ENCODE measurements at places on chromosomes 6 and 20.

DNA sequence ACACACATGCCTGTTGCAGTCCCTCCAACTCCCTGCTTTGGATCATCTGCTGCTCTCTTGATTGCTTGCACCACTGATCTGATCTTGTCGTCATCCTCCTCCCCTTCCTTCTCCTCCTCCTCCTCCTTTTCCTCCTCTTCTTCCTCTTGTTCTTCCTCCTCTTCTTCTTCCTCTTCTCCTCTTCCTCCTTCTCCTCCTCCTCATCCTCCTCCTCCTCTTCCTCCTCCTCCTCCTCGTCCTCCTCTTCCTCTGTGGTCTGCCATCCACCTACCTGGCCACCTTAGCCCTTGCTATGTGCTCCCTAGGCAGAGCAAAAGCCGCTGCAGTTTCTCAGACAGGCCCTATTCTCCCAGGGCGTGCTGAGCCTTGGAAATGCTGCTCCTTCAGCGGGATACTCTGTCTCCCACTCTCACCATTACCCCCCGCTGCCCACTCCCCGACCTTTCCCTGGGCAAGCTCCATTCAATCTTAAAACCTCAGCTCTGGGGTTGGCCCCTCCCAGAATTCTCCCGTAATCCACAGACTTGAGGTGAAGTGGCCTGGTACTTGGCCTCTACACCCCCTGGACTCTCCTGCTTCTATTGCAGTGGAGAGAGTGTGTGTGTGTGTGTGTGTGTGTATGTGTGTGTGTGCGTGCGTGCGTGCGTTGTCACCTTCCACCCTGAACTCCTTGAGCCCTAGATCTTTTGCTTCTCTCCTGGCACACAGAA is 105.0 kb downstream of the SASH1 start:
- no peak for DNase-seq

DNA sequence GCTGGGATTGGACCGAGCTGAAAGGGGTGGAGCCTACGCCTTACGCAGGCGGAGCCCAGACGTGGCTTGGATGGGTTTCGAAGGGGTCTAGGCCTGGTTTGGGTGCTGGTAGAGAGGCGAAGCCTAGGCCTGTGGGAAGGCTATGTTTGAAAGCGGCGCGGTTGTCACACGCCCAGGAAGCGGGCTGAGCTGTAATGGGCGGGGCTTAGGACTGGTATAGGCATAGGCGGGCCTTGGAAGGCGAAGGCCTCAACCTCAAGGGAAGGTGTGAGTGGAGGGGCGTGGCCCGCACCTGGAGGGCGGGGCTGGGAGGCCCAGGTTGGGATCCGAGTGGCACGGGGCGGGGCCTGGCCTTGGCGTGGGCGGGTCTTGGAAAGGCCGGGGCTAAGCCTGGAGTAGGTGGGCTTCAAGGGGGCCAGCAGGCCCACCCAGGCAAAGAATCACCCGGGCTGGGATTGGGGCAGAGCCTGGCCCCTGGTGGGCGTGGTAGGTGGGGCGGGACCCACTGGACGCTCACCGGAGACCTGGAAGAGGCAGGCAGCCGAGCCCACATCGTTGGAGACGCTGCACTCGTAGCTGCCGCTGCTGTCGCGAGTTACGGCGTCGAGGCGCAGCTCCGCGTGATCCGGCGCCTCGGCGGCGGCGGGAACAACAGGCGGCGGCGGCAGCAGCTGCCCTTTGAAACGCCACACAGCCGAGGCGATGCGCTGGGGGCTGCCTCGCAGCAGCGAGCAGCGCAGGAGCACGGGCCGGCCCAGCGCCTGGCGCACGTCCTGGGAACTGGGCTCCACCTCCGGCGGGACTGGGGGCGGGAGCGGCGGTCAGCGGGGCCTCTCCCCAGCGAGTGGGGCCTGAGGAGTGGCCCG is 49.0 kb downstream of the MDGA1 start:
- DNase-seq = no peak

DNA sequence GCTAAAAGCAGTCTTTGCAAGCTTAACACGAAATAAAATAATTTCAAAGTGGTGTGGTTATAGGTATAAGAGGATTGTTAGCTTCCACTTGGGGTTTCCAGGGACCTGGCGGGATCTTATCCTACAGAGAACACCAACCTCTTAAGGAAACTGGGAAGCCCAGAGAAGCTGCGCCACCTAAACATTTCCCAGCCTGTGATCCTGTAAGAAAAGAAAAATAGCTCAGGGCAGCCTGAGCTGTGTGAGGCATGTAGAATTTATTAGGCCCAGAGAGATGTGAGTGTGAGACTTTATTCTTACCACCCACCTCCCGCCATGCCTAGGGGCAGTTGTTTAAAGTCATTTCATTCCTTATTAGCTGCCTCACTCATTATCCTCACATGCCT is 54.1 kb downstream of the CCN2 start:
- no peak for DNase-seq

- DNase-seq = no peak
Measured at GRCh38 chr6:41697861-41698781, 37.3 kb downstream of the TFEB start.

- DNase-seq = no peak
Measured at GRCh38 chr6:104182811-104183210, 676.9 kb downstream of the HACE1 start.

GRCh38 chr20:1528811-1529210 is 28.7 kb downstream of the SIRPD start:
- DNase-seq = no peak

- DNase-seq = no peak
Measured at GRCh38 chr6:165630544-165630953, 32.5 kb downstream of the PDE10A start.

DNA sequence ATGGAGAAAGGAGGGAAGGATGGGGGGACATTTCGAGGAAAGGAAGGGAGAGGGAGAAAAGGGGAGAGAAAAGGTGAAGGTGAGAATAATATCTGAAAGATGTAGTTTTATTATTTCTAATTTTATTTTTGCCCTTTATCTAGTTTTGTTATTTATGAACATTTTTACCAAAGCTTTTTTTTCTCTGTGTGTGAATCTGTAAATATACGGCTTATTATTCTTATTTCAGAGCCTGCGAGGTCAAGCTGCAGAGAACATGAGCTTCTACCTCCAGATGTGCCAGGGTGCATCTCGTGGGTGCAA is 35.0 kb downstream of the HLA-A start:
- no peak for DNase-seq

GRCh38 chr6:82573254-82573972 is 209.8 kb downstream of the TPBG start:
- no peak for DNase-seq

GRCh38 chr20:62550087-62550632 is 74.4 kb upstream of the GATA5 start:
- DNase-seq = no peak

GRCh38 chr20:7695635-7696034 is 244.6 kb downstream of the HAO1 start:
- DNase-seq = no peak

DNA sequence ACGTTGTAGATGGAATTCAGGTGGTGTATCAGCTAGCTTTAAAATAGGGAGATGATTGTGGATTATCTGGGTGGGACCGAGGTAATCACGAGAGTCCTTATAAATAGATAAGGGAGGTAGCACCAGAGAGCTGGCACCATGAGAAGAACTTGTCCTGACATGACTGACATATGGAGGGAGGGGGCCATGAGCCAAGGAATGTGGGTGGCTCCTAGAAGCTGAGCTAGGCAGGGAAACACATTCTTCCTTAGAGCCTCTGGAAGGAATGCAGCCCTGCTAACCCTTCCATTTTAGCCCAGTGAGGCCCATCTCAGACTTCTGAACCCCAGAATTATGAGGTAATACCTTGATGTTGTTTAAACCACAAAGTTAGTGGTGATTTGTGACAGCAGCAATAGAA is 321.1 kb upstream of the SULF2 start:
- no peak for DNase-seq

- peak; percentile 55 for DNase-seq
Measured at GRCh38 chr6:26286168-26286877, 78.7 kb upstream of the BTN3A2 start.

- no peak for DNase-seq
Measured at GRCh38 chr20:8534368-8535160, 402.5 kb downstream of the PLCB1 start.

DNA sequence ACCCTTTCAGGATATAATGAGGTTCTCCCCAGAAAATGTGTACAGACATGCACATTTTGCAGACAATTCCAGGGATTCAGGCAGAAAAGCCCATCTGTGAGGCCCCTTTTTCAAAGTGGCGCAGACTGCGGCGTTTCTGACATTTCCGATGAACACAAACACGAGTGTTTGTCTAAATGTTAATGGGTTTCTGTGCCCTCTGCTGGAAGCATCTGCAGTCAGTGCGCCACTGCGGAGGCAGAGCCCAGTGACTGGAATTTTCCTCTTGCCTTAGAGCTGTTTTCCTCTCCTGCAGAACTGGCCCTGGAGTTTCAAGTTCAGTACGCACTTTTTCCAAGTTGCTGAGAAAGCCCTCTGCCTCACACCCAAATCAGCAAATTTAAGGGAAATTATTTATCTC is 15.3 kb downstream of the ANKRD60 start:
- DNase-seq = no peak

DNA sequence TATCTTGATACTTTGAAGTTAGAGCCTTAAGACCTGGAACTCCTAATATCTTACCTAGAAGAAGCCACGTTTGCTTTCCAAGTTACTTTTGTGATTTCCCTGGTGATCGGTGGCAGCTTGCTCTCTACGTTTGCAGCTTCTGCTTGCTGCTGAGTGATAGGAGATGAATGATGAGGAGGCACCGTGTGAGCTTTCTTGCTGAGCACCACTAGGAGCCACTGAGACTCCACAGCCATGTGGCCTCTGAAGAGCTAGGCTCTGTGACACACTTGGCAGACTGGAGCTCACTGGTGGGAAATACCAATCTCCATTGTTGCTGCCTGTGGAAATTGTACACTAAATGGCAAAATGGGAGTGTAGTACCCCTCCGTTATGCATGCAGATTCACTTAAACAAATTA is 161.8 kb downstream of the IBTK start:
- no peak for DNase-seq

GRCh38 chr6:159375014-159375413 is 205.8 kb downstream of the FNDC1 start:
- DNase-seq = no peak

DNA sequence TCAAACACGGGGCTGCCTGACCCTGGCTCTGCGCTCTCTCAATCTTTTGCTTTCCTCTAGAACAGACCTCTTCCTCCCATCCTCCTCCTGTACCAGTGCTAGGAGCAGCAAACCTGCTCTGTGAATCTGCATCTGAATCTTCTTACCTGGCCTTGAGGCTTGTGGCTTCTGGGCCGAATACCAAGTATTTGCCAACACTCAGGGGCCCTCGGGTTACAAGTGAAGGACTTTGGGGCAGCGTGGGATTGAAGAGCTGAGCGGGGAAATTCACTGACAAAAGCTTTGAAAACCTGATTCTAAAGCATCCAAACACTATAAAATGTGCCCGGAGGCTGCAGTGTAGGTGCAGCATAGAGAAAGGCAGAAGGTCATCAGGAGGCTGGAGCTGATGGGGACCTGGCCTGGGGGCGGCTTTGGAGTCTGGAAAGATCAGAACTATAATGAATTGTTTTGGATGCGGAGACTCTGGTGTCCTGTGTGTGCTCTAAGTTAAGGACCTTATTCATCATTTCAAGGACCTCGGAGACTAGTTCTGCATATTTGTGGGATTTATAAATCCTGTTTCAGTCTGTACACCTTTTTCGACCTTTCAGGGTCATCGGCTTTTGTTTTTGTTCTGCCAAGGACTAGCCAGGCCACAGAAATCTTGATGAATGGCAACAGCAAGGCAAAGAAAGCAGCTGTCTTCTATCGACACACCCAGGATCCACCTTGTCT is 16.4 kb upstream of the IGF2R start:
- DNase-seq = no peak

DNA sequence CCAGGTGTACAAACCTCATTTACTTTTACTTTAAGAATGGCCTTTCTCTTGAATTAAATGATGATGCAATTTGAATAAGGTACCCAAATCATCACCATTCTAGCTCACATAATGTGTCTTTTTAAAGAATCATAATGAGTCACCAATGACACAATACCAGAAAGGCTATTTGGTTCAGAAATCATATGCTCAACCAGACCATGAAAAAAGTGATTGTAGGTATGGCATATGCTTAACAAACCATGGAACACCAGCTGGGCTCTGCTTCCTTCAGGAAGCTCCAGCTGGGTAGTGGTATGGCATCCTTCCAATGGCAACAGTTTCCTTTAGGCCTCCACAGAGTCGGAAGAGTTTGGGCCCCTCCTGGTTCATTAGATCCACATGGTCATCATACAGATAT is 128.2 kb downstream of the FRK start:
- no peak for DNase-seq

DNA sequence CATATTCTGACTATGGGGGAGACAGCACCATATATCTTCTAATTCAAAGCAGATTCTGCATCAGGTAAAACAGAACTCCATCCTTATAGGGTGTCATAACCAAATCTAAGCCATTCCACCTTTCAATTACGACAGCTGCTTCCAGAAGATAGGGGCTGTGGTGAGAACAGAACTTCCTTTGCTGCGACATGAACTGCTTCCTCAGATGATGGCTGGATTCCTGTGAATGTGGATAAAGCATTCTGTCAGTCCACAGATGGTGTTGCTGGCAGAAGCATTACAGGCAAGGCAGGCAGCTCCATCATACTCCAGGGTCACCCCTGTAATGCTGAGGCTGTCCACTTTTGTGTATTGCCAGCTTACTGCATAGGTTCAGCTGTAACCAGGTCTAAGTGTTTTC is 172.1 kb upstream of the PROKR2 start:
- no peak for DNase-seq

DNA sequence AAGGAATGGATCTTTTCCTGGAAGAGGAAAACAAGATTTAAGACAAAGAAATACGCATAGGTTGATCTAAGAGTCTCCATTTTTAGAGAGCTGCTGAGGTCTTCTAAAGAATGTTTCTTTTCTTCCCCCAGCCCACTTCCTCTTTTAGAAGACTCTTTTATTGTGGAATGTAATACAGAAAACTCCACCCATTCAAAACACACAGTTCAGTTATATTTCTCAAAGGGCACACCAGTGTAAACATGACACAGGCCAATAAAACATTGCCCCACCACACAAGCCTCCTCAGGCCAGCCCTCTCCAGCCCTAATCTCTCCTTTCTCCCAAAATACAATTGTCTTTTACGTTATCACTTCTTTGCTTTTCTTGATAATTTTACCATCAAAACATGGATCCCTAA is 42.8 kb downstream of the SLC35B3 start:
- DNase-seq = no peak

Data from activated naive CD4-positive, alpha-beta T cell (primary cell).